PC-3 (cell line): ENCODE measurements at places on chromosomes 6 and 20.
A peak's percentile ranks its signal among the peaks of the same experiment; 100 is the strongest.

- no peak for DNase-seq
Observed at GRCh38 chr6:84086545-84087429, 53.2 kb downstream of the MRAP2 start.

DNA sequence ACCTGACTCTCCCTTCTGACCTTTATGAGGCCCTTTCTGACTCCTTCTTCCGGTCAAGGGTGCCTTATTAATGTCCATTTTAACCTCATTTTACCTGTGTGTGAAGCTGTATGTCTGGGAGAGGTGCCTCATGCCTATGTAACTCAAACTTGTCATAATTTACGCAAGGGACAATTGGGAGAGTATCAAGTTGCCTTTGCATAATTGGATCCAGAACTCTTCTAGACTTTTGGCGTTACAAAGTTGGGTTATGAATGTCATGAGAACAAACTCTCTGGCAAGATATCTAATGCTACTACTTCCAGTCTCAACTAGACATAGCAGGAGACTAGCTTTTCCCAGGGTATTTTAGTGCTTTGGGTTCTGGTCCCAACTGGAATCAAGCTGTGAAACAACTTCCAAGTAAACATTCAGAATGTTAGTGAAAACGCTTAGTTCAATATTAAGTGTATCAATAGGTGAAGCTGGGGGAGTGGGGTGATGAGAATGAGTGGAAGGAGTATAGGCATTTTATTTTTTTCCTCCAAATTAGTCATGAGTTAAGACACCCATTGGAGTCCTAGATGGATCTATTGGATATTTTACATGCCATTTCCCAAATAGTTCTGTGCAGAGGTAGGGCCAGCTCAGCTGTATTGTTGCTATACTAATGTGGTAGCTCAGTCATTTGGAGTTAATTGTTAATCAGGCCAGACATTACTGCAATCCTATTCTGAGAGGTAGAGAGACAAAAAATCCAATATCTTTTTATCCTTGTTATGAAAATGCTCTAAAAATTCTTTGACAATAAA lies 159.9 kb downstream of the TFAP2B start:
- DNase-seq, result no peak

- peak; percentile 77 for DNase-seq
Observed at GRCh38 chr6:147974376-147974775, 368.3 kb upstream of the SASH1 start.

- DNase-seq, result no peak
Observed at GRCh38 chr6:15403094-15403755, 157.4 kb downstream of the JARID2 start.

- DNase-seq, result no peak
Observed at GRCh38 chr6:132063204-132063603, 112.0 kb upstream of the CCN2 start.

GRCh38 chr6:88142297-88142668 lies 23.9 kb downstream of the CNR1 start:
- DNase-seq, result no peak

GRCh38 chr20:40896814-40897700 lies 131.6 kb upstream of the TOP1 start:
- DNase-seq, result no peak

GRCh38 chr6:31092769-31093505 lies 19.4 kb downstream of the C6orf15 start:
- DNase-seq, result peak; percentile 21

DNA sequence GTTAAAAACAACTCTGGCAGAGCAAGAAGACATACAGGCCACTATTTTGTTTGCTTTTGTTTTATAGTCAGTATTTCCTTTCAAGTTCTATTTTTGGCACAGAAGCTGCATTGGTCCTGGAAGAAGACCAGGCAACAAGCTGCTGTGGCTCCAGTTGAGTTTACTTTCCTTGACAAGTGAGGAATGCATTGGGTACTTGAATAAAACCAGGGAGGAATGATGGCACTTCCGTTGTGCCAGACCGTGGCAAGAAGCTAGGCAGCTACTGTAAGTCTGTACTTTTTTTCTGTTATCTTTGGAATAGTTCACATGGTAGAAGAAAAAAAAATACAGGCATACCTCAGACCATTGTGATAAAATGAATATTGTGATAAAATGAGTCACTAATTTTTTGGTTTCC lies 66.3 kb downstream of the NCOA3 start:
- DNase-seq, result peak; percentile 89

GRCh38 chr6:149380523-149380922 lies 19.5 kb upstream of the SUMO4 start:
- DNase-seq, result peak; percentile 12

DNA sequence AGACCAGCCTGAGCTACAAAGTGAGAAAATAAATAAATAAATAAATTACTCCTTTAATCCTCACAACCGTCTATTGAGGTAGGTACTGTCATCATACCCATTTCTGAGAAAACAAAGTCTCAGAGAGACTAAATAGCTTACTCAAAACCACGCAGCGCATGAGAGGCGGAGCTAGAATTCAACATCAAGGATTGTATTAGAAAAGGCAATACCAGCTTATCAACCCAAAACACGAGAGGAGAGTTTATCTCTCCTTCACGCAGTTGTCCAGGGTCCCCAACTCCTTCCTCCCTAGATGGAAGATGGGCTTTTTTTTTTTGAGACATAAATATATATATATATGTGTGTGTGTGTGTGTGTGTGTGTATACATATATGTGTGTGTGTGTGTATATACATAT lies 12.2 kb downstream of the HNF4A start:
- DNase-seq, result no peak

DNA sequence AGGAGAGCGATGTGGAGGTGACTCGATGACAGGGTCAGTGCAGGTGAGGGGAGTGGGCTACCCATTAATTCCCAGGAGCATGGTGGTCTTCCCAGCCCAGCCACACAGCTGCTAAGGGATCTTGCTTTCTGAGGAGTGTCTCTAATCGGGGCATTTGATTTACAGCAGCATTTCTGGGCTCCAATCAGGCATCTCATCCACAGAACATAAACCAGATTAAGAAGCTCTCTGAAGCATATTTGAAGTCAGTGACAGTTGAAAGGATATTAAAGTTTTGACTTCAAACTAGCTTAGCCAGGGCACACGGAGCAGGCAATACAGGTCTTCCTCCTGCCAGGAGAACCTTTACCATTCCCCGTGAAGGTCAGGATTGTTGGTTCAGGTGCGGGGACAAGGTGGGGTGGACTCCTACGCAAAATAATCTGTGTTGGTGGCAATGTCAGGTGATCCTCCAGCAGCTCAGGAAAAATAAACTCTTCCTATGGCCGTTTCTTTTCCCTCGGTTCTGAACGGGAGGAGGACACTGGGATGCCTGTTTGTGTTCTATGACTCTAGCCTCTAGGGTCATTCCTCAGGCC lies 39.9 kb upstream of the ZNF831 start:
- DNase-seq, result no peak

GRCh38 chr6:169208011-169208410 lies 45.6 kb downstream of the THBS2 start:
- no peak for DNase-seq

- no peak for DNase-seq
Observed at GRCh38 chr6:25623879-25624278, 28.1 kb upstream of the SCGN start.

- peak; percentile 72 for DNase-seq
Observed at GRCh38 chr6:56766806-56767178, 124.1 kb upstream of the DST start.

DNA sequence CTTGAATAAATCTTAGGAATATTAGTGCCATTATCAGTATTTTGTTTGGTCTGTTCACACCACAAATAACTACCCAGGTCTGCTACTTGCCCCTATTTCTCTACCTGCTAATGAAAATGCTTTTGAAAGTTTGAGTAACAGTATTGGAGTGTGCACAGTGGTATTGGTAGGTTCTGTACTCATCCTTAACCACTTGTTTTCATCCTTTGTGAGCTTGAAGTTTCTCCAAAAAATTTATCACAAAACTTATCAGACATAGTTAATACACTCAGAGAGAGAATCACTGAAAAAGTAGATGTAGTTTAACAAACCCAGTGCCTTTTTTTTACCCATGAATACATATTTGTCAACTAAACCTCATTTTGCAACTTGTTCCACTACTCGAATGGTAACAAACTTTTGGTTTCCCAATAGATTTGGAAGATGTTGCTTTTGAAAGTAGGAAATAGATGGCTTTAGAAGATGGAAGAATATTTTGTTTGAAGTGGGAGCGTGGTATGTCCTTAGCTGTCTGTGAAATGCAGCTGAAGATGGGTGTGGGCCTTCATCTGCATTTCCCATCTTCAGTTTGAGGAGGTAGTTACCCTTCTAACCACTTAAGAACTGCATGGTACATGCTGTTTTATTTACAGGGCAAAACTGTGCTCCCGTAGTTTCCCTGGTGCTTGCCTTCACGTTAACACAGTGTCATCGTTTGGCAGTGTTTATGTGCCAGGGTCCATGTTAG lies 9.0 kb downstream of the PTPN1 start:
- DNase-seq, result no peak

DNA sequence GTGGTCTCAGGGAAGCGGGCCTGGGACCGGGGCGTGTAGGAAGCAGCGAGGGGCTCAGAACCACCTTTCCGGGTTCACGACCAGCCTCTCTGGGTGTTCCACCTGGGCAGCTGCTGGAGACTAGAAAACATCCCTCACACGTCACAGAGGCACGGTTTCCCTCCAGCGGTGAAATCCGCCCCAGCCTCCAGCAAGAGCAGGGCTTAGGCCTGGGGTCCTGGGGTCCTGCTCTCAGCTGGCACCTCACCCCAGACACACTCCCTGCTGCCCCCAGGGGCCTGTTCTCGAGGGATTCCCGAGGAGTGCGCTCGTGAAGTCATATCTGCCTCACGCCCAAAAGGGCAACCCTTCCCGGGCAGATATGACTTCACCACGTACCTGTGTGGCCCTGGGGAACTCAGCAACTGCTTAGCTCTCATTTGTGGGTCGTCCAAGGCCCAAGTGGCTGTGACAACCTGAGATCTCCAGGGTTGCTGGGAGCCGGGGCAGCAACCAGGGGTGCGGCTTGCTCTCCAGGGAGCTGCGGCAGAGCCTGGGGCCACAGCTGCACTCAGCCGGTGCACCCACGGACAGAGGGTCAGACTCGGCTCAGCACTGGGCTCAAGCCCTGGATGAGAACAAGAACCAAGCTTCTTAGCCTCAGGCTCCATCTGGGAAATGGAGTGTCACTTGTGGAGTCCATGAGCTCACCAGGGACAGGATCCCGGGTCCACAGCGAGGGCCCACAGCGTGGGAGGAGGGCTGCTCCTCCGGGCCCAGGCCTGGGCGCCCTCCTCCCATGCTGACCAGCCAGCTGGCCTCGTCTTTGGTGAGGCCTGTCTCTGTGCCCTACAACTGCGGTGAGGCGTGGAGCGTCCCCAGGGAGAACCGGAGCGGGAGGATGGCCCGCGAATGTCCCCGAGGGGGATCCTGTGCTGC lies 661 bp downstream of the FNDC11 start:
- no peak for DNase-seq

- DNase-seq, result no peak
Observed at GRCh38 chr6:20259316-20260049, 47.2 kb upstream of the MBOAT1 start.

DNA sequence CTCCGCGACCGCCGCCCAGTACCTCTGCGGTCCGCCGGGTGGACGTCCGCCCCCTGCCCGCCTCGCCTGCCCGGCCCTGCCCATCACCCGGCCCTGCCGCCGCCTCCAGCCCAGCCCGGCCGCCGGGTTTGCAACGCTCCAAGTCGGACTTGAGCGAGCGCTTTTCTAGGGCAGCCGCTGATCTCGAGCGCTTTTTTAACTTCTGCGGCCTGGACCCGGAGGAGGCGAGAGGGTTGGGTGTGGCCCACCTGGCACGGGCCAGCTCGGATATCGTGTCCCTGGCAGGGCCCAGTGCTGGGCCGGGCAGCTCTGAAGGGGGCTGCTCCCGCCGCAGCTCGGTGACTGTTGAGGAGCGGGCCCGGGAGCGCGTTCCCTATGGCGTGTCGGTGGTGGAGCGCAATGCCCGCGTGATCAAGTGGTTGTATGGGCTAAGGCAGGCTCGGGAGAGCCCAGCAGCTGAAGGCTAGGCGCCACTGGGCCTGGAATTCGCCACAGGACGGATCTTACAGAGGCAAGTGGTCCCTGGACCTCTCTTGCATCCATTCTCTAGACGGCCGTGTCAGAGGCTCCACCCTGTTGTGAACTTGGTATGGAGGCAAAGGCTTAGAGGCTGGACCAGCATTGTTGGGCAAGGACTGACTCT lies 11.8 kb downstream of the FAM110A start:
- DNase-seq, result no peak

DNA sequence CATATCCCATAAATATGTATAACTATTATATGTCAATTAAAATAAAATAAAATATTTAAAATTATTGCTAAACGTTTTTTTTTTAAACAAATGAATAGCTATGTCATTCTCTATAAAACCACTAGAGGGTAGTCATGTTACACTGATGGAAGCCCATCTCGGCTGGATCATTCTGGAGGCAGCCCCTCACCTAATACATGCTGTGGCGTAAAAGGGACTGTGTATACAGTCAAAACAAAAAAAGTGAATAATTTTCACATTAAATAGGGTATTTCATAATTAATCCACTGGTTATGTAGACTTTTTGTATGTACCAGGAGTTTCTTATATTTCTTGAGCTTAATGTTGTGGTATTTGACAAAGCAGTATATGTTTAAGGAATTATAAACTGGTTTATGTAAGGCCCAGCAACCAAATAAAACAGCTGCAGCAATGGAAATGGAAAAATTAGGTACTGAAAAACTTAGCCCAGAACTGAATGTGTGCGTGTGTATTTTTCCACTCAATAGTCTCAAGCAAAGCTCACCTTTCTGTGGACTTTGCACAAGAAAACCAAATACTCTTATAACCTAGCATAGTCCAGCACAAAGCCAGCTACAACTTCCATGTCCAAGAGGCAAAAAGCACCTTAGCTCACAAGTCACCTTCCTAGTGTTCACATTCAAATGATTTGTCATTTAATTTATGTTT lies 81.7 kb downstream of the COL9A1 start:
- peak; percentile 36 for DNase-seq

- peak; percentile 97 for DNase-seq
Observed at GRCh38 chr6:42294759-42295158, 77.1 kb upstream of the MRPS10 start.

DNA sequence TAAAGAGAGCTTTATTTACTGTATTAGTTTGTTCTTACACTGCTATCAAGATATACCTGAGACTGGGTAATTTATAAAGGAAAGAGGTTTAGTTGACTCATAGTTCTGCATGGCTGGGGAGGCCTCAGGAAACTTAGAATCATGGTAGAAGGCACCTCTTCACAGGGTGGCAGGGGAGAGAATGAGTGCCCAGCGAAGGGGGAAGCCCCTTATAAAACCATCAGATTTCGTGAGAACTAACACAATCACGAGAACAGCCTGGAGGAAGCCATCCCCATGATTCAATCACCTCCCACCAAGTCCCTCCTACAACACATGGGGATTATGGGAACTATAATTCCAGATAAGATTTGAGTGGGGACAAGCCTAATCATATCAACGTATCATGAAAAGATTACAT lies 27.2 kb downstream of the ARID1B start:
- DNase-seq, result no peak
